ENCODE measurements at places on chromosomes 16 and 17.

GRCh38 chr16:67460168-67460567 lies 20.8 kb downstream of the ATP6V0D1 start:
- DNase-seq = peak; percentile 54

DNA sequence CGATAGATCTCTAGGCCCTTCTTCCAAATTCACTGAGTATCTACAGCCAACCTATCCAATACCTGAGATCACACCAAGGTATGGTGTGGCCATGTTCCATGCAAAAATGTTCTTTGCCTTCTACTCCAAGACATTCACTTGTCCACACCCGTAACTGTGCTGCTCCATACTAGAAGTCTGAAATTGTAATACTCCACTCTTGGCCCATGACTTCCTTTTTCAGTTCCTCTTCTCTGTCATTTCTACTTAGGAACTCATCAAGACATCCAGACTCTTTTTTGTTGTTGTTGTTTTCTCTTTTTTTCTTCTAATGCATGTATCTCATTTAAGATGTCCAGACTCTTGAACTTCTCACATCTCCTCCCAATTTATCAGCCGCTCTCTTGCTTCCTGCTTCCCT lies 42.5 kb upstream of the KSR1 start:
- no peak for DNase-seq

GRCh38 chr17:41421617-41422016 lies 2.8 kb downstream of the KRT37 start:
- DNase-seq = no peak

GRCh38 chr16:87320510-87321227 lies 3.5 kb upstream of the C16orf95 start:
- no peak for DNase-seq

- DNase-seq = no peak
Measured at GRCh38 chr17:70288540-70289290, 119.4 kb downstream of the KCNJ2 start.

DNA sequence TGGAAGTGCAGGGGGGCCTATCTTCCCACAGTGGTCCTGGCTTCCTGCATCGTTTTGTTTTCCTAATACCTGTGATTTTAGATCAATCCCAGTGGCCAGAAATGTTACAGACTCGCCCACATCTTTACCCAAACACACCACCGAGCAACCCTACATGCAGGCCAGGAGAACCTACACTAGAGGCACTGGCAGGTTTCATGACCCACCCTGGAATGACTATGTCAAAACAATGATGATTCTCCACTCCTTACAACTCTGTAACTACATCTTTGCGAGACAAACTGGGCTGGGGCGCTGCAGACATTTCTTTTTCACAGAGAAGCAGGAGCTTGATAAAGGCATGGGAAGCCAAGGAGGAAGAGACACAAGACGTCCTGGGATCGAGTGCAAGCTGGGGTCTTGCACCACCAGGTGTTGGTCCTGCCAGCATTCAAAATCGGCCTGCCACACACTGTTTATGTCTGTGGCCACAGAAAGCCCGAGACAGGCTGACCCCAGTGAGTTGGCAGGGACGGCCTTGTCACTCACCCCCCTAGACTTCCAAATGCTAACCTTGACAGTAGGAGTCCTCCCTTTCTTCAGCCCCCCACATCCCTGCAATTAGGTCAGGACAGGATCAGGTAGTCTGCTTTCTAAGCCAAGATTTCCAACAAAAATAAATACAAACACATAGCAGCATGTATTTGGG lies 32.5 kb downstream of the UBE2O start:
- DNase-seq = no peak

DNA sequence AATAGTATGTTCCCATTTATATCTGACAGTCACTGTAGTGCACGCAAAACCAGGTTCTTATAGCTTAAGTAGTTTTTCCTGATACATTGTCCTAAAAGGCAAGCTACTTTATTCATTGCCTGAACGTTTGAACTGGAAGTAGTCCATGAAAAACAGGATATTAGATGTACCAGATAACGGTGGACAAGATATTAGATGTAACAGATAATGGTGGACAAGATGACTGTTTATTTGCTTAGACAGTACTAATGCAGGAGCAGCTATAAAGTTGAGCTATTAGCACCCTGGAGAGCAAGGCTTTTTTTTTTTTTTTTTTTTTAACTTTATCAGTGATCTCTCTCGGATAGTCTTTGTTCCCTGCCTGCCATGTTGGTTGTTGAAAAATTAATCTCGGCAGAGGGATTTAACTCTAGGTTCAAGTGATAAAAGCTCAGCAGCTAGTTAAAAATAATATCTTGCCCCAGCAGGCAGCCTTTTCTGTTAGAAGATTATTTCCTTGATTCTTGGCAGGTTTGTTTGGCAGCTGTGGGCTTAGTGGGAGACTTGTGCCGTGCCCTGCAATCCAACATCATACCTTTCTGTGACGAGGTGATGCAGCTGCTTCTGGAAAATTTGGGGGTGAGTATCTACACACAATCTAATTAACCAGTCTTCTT lies 17.3 kb upstream of the TBKBP1 start:
- DNase-seq = no peak

DNA sequence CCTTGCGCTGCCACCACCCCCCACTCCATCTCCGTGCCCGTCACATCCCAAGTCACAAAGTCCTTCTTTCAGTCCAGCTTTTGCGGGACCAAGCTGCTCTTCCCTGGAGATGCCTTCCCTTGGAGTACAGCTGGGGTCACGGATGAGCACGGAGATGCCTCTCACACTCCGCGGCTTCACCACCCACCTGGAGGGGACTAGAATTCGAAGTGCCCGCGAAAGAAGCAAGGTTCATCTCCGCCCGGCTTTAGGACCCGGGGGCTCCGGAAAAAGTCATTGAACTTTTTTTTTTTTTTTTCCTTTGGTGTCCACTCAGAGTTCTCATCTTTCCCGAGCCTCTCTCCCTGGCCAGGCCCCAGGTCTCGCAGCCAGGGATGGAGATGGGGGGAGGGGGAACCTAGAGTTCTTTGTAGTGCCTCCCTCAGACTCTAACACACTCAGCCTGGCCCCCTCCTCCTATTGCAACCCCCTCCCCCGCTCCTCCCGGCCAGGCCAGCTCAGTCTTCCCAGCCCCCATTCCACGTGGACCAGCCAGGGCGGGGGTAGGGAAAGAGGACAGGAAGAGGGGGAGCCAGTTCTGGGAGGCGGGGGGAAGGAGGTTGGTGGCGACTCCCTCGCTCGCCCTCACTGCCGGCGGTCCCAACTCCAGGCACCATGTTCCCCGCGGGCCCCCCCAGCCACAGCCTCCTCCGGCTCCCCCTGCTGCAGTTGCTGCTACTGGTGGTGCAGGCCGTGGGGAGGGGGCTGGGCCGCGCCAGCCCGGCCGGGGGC lies at the start of gene FKBP10:
Gene FKBP10 (plus strand): TSS at position 624 of the 771 bp plus-strand sequence. CDS start 31 bp downstream, at position 655.
- peak; percentile 94 for DNase-seq

DNA sequence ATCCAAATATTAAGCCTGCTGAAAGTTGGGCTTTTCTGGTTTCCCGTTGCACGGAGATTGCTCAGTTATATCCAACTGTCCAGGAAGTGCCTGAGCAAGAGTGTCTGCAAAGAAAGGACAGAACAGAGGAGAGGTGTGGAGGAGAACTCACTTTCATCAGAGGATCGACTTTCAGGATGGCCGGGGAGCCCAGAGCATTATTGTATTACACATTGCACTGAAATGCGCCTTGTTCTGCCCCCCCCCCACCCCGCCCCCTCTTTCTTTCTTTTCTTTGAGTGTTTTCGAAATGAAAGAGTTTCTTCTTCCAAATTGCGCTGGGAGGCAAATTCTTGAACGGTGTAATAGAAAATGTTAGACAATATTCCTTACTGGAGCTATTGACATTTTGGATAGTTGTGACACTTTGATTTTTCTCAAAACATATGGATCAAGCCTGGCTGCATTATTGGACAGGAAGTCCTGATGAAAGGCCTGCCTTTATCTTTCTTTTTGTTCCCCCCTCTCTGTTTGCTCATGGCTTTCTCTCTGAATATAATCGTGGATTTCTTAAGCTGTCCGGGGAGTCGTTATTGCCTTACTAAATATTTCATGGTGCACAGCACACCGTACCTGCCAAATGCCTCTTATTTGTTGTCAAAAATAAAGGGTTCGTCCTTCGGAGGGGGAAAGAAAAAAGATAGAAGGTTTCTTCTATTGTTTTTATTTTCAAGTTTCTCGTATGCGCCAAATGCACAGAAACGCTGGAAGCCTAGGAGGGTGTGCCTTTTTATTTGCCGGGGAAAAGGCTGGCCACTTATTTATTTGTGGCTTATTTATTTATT lies 110.8 kb downstream of the IRX3 start:
- no peak for DNase-seq

GRCh38 chr16:12628536-12628935 lies 175.2 kb downstream of the CPPED1 start:
- DNase-seq = no peak

DNA sequence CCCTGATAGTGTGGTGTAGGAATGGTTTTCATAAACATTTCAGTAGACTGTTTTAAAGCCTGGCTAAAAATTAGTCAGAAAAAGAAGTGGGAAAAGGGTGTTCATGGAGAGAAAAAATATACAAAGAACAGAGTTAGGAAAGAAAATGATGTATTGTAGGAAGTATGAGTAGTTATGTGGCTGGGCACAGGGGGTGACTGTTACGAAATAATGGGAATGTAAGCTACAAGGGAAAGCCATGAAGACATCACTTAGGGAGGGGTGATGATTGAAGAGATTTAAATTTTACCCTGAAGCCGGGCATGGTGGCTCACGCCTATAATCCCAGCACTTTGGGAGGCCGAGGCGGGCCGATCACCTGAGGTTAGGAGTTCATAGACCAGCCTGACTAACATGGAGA lies 55.3 kb downstream of the NUP88 start:
- DNase-seq = no peak

DNA sequence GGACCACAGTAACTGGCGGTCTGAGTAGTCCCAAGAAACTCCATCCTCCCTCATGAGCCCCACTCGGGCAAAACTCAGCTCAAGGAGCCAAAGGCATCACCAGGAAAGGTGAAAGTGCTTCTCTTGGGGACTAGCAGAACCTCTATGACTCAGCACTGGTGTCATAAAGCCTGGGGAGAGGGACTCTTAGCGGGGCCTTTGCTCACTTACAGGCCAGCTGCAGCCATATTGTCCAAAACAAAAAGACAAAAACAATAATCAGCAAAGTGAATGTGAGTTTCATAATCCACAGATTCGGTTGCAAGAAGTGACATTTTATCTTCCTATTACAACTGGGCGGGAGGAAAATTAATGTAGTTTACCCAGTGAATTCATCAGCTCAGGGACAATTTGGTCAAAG lies at the start of gene TEKT5:
Gene TEKT5 (minus strand): TSS at position 101 of the 400 bp plus-strand sequence. CDS start 57 bp downstream, at position 44.
- no peak for DNase-seq

- peak; percentile 79 for DNase-seq
Measured at GRCh38 chr16:85330694-85331188, 218.5 kb upstream of the CIBAR2 start.

DNA sequence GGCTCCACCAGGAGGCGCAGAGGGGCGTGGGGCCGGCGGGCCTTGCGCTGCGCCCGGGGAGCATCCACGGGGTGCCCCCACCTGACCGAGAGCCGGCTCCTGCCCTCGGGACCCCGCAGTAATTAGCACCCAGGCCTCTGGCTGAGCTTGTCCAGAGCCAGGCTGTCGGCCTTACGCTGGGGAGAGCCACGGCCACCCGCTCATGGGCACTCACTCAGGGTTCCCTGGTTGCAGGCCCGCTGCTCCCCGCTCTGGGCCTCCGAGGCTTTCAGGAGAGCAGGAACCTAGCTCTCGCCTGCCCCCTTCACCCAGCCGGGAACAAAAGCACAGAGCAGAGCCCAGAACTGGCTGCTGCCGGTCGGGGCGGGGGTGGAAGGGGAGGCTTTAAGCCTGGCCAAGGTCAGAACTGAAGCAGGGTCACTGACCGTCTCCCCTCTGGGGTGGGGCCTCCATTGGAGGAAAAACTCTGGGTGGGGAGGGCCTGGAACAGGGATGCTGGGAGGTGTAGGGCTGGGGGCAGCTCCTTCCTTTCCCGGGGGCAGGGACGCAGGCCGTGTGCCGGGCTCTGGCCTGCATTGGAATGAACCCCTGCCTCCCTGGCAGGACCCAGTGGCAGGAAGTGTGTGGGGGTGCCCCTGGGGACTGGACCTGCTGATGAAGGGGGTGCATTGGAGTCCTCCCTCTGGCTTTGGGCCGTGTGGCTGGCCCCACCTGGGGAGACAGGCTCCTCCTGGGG lies 12.3 kb downstream of the GLIS2 start:
- DNase-seq = peak; percentile 91

DNA sequence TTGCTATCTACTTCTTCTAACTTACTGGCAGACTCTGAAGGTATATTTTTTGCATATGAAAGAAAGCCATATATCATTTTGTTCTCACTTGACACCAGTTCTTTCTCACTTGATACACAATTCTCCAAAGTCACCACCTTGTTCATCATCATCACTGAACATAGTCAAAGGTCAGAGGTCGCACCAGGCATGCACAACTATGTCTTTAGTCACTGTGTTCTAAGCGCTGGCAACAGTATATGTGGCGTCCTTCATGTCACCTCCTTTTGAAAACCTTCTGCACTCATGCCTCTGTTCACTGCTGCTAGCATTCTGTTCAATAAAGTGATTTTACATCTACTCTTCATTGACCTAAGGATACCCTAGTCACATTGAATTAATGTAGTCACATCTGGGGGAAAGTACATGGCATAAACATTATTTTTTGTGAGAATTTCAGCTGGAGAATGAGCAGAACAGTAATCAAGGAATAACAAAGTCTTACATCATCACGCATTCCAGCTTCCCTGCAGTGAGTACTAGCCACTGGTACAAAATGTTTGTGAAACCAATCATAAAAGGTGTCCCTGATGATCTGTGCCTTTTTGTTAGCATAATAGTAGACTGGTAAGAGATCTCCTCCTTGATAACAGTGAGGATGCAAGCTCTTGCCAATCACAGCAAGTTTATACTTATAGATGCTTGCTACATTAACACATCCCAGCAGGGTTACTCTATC lies 20.5 kb upstream of the TBX4 start:
- no peak for DNase-seq

DNA sequence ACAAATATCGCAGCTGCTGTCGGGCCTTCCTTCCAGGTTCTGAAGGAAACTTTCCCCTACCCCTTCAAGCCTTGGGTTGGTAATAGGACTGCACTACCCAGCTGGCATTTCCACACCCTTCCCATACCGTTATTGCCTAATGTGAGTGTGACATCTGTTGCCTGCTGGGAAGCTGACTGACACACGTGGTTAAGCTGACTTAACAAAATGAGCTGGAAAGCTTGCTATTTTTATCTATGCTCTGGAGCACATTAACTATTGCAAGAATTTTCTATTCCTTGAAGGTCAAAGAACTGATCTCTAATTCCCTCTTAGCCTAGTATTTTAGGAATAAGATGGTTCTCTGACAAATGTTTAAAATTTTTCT lies 79.5 kb downstream of the PMP22 start:
- peak; percentile 87 for DNase-seq

- no peak for DNase-seq
Measured at GRCh38 chr17:35537601-35538141, at the start of gene SLFN12L. SLFN12L (minus strand) TSS chr17:35537678; CDS start chr17:35522364, 15,314 bp downstream.

Data from tongue (tissue), 3 donors.